ENCODE measurements at places on chromosomes 5 and 9. TPM values are rescaled to one million over a fixed set of nuclear protein-coding genes. Genes with fewer than 3 reads are reported as not detected.

PCDHA9 gene
- not detected for total RNA-seq

ADGRV1 gene
- total RNA-seq, result 0.52 TPM

PIP5KL1 gene
- 3.3 TPM for total RNA-seq

KCNN2 gene
- total RNA-seq, result not detected

KLHL9 gene
- total RNA-seq, result 13.4 TPM

FLT4 gene
- 2.4 TPM for total RNA-seq

PCDHAC2 gene
- not detected for total RNA-seq

HEMGN gene
- 3.6 TPM for total RNA-seq

HAND1 gene
- total RNA-seq, result not detected

ARL14EPL gene
- total RNA-seq, result not detected

PTGES gene
- total RNA-seq, result not detected

RIMOC1 gene
- 13.7 TPM for total RNA-seq

CNTNAP3 gene
- total RNA-seq, result not detected

NUTM2G gene
- not detected for total RNA-seq

MEIKIN gene
- total RNA-seq, result not detected

IL13 gene
- 0.84 TPM for total RNA-seq

PCDHA12 gene
- total RNA-seq, result not detected

SLC6A18 gene
- total RNA-seq, result not detected

TSLP gene
- not detected for total RNA-seq

UGT3A2 gene
- not detected for total RNA-seq

C9orf153 gene
- total RNA-seq, result 0.32 TPM

HCN1 gene
- total RNA-seq, result not detected

PCDHA1 gene
- total RNA-seq, result not detected

SPINK6 gene
- total RNA-seq, result not detected

GLDC gene
- not detected for total RNA-seq

SEMA5A gene
- total RNA-seq, result 2.8 TPM

CARTPT gene
- not detected for total RNA-seq

IFNA21 gene
- total RNA-seq, result not detected

GPR150 gene
- total RNA-seq, result 0.37 TPM

NEUROG1 gene
- not detected for total RNA-seq

MARCHF3 gene
- 15.2 TPM for total RNA-seq

PLEKHG4B gene
- total RNA-seq, result not detected

GZMA gene
- 22.6 TPM for total RNA-seq

PCDHGB5 gene
- not detected for total RNA-seq

PCDHA3 gene
- not detected for total RNA-seq

TRIO gene
- 7.6 TPM for total RNA-seq

GABRA1 gene
- total RNA-seq, result not detected

BSPRY gene
- total RNA-seq, result 0.57 TPM

PCA3 gene
- not detected for total RNA-seq

ESM1 gene
- total RNA-seq, result 0.42 TPM

SOX30 gene
- not detected for total RNA-seq

TRPM6 gene
- total RNA-seq, result 0.17 TPM

ANKHD1 gene
- total RNA-seq, result 227 TPM

Data from CD4-positive, CD25-positive, alpha-beta regulatory T cell (primary cell).